Stimulated activated naive CD4-positive, alpha-beta T cell treated with Interleukin-2 at 50 U/mL for 16 hours (primary cell): ENCODE measurements at places on chromosomes 7 and 10.

GRCh38 chr10:112815269-112816032 is 134.6 kb upstream of the TCF7L2 start:
- no peak for DNase-seq

DNA sequence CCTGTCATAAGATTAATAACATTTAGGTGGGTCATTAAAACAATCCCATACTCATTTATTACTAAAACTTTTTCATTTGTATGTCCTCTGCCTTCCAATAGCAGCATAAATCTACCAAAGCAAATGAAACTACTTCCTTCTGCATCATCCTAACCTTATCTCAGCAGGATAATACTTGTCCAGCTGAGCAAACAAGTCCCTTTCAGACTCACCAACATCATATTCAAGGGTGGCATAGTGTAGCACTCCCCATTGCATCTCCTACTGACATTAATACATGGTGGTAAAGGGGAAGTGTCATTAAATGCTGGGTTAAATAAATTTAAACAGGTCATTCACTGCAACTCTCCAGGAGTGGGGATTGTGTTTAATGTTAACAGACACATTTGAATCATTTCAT is 3.4 kb upstream of the MINDY3 start:
- no peak for DNase-seq

- no peak for DNase-seq
These were observed 99.6 kb upstream of the KMT2E start for GRCh38 chr7:104914421-104914820.

- no peak for DNase-seq
These were observed 70.0 kb downstream of the CRTAC1 start for GRCh38 chr10:97960269-97961056.

DNA sequence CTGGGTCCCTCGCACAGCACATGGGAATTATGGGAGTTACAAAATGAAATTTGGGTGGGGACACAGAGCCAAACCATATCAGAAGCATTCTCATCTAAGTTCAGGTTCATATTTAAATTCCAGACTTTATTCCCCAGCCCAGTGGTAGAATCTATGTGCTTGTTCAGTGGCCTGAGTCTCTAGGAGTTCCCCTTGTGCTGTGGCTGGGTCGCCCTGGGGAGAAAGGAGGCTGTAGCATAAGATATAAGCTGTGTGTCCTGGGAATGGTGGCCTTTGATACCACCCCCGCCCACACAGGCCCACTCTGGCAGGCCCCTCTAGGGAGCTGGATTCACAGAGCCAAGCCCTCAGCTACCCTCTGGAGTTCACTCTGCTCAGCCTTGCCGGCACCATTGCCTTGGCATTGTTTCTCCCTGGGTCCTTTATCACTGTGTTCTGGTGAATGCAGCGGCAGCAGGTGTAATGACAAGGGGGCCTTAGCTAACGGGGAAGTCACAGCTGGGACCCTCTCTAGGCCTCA is 64.2 kb downstream of the MINDY4 start:
- DNase-seq: no peak

DNA sequence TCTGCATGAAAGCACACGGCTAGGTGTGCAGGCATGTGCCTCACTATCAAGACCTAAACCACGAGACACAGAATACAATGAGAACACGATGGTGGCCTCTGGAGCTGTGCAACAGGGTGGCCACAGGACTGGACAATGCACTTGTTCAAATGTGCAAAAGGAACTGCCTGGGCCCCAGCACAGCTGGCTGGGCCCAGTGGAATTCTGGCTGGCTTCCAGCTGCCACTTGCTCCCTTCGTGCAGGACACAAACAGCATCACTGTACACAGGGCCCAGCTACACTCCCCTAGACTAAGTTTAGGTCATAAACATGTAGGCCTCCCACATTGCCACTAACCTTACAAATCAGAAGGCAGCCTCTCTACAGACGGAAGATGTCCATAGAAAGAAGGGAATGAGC is 23.4 kb downstream of the DOCK4 start:
- no peak for DNase-seq

DNA sequence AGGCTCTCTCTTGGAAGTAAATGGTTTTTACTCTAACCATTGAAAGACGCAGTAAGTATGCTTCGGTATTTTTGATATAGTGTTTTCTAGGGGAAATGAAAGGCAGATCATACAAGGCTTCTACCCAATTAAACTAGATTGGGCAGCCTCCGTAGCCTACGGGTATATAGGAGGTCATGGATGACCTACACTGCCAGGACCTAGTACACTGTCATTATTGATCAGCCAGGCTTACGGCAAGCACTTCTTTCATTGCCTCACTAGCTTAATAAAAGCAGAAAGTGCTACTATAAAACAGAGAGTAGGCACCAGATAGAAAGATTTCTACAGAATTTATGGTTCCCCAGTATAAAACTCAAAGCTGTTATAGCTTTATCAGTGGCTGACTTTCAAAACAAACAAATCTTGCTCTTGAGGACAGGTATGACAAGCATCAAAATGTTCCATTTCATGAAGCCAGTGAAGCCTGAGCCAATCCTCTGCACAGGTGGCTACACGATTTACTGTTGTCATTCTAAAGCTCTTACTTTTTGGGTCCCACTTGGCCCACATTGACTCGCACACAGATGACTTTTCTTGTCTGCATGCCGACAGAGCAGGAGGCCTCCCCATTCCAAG is 358.1 kb downstream of the THSD7A start:
- no peak for DNase-seq

GRCh38 chr7:88041583-88041982 is 107.5 kb downstream of the ADAM22 start:
- DNase-seq: no peak

DNA sequence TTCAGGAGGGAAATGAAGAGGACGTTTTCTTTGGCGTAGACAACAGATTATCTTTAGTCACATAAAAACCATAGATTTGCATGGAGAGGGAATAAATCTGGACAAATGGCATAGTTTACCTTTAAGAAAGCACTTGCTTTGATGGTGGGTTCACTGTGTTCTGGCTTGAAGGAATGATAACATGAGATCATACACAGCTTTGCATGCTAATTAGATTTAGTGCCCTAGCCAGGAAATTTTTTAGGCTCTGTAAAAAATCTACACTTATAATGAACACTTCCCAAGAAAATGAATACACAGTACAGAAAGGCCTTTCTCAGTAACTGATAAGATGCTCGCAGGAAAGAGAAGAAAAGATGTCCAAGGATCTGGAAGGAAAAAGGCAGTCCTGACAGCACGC is 218.2 kb upstream of the AOAH start:
- DNase-seq: no peak

- DNase-seq: no peak
These were observed 32.6 kb upstream of the CNNM1 start for GRCh38 chr10:99296605-99297004.

DNA sequence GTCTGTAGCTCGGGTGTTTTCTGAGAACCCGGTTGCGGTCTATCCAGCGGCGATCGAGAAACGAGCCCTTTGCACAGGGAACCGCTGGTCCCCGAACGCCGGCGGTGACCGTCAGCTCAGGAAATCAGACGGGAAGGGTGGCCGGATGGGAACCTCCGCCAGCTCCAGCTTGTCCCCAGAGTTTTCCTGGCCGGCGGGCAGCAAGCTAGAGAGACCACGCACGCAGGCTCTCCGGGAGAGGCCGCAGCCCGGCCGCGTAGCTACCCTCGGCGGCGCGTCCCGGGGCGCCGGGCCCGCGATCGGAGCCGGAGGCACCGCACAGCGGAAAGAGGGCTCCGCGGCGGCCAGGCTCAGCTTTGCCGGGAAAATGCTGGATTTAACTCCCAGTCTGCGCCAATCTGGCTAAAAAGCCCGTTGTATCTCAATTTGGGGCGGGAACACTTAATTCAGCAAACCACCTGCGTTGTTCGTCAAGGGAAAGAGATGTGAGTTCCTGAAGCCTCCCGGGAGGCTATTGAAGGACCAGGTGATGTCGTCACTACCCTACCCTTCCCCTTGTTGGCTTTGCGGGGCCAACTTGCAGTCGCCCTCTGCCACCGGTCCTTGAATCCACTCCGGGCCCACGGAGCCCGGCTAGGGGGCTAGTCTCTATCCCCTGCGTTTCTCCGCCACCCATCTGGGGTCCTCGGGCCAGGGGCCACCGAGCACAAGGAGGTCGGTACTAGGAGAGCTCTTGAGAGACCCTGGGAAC is 859 bp upstream of the CH25H start:
- DNase-seq: no peak

GRCh38 chr7:45387837-45388236 is 186.3 kb upstream of the ADCY1 start:
- no peak for DNase-seq

DNA sequence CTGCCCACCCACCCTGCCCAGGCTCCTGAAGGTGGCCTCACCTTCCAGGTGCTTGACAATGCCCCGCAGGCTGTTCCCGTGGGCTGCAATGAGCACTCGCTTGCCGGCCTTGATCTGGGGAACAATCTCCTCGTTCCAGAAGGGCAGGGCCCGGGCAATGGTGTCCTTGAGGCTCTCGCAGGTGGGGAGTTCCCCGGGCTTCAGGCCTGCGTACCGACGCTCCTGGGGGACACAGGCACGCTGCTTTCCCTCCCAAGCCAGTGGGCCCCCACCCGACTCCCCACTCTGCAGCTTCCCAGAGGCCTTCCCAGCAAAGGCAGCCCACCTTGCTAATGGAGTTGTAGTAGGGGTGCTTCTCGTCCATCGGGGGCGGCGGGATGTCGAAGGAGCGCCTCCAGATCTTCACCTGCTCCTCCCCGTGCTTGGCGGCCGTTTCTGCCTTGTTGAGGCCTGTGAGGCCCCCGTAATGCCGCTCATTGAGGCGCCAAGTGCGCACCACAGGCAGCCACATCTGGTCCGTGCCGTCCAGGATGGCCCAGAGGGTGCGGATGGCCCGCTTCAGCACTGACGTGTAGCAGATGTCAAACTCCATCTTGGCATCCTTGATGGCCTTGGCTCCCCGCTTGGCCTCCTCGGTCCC is 456 bp downstream of the PGAM2 start:
- DNase-seq: no peak

- DNase-seq: no peak
These were observed 47.6 kb downstream of the ADCYAP1R1 start for GRCh38 chr7:31099451-31100444.

GRCh38 chr7:42237811-42238541 is 967 bp upstream of the GLI3 start:
- no peak for DNase-seq

DNA sequence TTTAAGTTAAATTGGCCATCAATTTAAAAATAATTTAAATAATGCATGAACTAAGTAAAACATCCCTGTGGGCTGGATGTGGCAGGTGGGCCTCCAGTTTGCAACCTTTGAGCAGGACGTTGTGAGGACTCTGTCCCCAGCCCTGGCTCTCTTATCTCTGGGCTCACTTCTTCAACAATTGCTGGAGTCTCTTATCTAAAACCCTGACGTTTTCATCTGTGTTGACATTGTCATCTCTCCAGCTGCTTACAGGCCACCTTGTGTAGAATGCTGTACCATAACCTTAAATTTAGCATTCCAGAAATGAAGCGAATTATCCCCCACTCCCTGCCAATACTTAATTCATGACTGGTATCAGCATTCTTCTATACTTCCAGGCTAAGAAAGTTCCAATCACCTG is 3.2 kb upstream of the KIF5B start:
- no peak for DNase-seq

DNA sequence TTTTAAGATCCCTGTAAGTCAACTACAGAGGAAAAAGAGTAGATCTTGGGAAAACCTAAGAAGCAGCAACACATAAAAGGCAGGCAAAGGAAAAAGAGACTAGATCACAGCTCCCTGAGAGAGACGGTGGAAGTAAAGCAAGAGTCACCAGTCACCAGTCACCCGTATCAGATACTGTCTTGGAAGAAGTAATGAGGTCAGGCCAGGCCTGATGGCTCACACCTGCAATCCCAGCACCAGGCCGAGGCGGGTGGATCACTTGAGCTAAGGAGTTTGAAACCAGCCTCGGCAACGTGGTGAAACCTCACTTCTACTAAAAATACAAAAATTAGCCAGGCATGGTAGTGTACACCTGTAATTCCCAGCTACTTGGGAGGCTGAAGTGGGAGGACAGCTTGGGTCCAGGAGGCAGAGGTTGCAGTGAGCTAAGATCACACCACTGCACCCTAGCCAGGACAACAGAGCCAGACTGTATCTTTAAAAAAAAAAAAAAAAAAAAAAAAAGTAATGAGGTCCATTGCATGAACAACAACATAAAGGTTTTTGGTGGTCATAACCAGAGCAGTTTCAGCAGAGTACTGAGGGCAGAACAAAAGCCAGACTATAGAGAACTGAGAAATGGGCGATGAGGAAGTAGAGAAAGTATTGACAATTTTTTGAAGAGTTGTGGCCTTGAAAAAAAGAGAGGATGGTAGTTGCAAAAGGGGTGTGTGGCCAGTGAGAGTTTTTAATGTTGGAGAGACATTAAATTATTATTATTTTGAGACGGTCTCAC is 16.9 kb downstream of the ZNF713 start:
- no peak for DNase-seq
